ENCODE measurements at places on chromosomes 7 and 10.
A peak's percentile ranks its signal among the peaks of the same experiment; 100 is the strongest.

- DNase-seq = no peak
Measured at GRCh38 chr10:26715137-26715487, 17.6 kb downstream of the PDSS1 start.

DNA sequence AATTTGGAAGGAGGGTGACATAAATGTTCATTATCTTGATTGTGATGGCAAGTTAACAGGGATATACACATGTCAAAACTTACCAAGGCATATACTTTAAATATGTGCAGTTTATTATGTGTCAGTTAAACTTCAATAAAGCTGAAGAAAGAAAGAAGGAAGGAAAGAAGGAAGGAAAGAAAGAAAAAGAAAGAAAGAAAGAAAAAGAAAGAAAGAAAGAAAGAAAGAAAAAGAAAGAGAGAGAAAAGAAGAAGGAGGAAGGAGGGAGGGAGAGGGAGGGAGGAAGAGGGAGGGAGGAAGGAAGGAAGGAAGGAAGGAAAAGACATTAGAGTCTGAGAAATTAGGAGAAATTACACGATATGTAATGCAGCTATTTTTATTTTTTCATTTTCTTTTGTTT lies 15.9 kb upstream of the GSTK1 start:
- no peak for DNase-seq

DNA sequence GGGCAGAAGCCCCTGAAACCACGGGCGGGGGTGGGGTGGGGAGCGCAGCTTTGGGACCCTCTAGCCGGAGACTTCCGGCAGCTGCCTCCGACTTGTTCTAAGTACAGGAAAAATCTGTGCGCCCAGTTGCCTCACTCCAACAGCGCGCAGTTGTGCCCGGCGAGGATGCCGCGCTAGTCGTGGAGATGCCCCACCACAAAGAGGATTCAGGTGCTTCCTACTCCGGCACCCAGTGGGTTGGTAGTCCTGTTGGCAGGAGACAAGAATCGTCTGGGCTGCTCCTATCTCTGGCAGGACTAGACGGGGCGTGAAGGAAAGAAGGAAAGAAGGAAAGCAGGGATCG lies 465 bp upstream of the NPY start:
- no peak for DNase-seq

DNA sequence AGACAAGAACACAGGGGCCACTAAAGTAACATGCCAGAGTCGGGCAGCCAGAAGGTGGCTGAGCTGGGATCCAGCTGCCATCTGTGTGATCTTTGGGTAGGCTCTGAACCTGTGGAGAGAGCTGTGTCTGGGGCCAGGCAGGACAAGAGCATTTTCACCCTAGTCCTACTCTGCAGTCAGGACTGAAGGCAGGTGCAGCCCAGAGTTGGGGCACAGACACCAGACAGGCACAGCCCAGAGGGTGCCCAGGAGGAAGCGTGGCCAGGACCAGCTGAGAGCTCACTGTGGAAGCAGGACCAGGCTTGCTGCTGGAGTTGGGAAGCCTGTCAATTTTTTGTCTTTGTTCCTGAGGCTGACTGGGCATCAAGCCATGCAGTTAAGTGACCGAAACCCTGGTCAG lies 113.6 kb downstream of the ADCY1 start:
- no peak for DNase-seq

DNA sequence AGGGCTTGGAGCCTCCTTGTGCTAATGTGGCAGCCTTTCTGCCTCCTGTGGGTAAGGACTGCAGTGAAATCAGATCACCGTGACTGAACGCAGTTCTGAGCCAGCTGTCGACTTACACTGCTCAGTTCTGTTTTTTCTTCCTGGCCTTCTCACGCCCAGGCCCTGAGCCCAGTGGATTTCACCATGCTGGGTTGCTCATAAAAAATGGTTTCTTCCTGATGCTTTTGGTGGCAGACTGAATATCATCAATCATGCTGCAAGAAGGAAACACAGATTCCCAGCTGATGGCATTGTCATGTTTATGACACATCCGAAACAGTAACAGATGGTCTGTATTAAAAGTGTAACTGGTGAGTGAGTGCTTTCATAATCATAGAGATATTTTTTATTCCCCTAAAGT lies 389.6 kb downstream of the GALNT17 start:
- peak; percentile 6 for DNase-seq

DNA sequence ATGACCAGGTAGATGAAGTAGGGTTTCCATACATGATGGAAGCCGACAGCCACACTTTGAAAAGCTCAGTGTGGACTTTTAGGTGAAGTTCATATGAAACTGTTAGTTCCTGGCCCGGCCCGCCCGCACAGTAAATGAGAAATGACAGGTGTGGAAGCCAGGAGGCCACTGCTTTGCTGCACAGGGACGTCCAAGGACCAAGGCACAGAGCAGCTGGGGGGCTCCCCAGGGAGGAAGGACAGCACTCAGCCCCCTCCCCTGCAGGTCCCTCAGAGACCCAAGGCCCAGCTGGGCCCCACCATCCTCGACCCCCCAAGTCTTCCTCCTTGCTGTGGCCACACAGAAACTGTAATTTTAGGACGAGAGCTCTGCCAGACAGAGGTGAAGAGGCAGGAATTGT lies 219.2 kb downstream of the PTPRN2 start:
- DNase-seq = no peak

DNA sequence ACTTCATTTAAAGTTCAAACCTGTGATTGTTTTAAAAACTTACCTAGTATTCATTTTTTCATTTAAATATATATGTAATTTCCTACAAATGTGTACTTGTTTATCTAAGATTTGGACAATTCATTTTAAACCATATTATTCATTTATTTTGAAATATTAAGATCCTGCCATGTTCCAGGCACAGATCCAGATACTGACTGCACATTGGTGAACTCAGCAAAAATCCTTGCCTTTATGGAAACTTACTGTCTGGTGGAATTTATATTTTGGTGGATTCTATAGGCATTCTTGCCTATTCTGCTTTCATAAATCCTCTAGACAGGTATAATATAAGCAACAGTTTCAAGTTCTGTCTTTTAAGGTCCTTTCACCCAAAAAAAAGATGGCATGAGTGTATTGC lies 48.3 kb upstream of the RPA3 start:
- no peak for DNase-seq

GRCh38 chr10:69897432-69897831 lies 95.7 kb downstream of the COL13A1 start:
- no peak for DNase-seq

DNA sequence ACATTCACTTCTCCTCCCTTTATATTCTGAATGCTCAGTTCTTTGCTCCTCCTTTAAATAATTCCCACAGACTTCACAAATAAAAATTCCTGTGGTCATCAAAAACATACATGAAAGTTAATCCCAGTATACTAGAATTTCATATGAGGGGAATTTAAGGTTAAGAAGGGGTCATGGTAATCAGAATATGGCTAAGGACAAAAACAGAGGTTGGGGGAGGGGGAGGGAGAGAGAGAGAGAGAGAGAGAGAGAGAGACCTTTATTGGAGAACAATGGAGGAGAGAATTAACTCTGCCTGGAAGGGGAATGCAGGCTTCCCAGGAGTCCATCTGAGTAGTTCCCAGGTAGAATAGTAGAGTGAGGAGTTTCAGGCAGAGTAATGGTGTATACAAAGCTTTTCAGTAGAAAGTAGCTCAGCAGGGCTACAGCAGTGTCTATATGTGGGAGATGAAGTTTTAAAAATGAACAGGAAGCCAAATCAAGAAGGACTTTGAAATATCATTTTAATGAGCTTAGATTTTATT lies 5.2 kb upstream of the CUBN start:
- no peak for DNase-seq

DNA sequence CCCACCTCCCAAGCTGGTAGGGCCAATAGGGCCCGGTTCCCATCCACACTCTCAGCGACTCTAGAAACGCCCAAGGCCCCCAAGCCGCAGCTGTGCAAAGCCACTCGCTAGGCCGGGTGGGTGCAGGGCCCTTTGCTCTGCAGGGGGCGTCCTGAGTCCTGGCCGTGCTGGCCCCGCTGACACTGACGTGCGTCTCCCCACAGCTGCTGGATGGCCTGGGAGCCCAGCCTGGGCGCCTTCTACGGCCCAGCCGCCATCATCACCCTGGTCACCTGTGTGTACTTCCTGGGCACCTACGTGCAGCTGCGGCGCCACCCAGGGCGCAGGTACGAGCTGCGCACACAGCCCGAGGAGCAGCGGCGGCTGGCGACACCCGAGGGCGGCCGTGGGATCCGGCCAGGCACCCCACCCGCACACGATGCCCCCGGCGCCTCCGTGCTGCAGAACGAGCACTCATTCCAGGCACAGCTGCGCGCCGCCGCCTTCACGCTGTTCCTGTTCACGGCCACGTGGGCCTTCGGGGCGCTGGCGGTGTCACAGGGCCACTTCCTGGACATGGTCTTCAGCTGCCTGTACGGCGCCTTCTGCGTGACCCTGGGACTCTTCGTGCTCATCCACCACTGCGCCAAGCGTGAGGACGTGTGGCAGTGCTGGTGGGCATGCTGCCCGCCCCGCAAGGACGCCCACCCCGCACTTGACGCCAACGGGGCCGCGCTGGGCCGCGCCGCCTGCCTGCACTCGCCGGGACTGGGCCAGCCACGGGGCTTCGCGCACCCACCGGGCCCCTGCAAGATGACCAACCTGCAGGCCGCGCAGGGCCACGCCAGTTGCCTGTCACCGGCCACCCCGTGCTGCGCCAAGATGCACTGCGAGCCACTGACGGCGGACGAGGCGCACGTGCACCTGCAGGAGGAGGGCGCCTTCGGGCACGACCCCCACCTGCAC lies 31.6 kb upstream of the KNDC1 start:
- DNase-seq = no peak

Measured in occipital lobe (tissue), 3 donors.